ENCODE measurements at places on chromosomes 4 and X. TPM values are rescaled to one million over a fixed set of nuclear protein-coding genes. Genes with fewer than 3 reads are reported as not detected.

GRCh38 chr4:13159041-13159620, 325.0 kb downstream of the RAB28 start:
- DNase-seq: no peak

DNA sequence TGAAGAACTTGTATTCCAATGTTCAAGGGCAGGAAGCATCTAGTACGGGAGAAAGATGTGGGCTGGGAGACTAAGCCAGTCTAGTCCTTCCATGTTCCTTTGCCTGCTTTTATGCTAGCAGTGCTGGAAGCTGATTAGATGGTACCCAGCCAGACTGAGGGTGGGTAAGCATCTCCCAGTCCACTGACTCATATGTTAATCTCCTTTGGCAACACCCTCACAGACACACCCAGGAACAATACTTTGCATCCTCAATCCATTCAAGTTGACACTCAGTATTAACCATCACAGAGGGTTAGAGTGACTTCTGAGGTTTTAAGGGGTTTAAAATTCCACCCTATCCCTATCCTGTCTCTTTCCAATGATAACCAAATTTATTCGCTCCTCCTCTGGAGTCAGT, 6.5 kb downstream of the HMGN5 start:
- DNase-seq: no peak

- no peak for DNase-seq
These were observed 239.9 kb downstream of the PCDH10 start for GRCh38 chr4:133389029-133389428.

The SHISA3 gene
- total RNA-seq: 0.18 TPM
